ENCODE measurements at places on chromosomes 6 and 20.
A peak's percentile ranks its signal among the peaks of the same experiment; 100 is the strongest.

GRCh38 chr6:41683523-41684310 is 45.4 kb downstream of the MDFI start:
- peak; percentile 50 for DNase-seq

- DNase-seq = no peak
These were observed 8.8 kb upstream of the MYT1 start for GRCh38 chr20:64155258-64156135.

- DNase-seq = no peak
These were observed 26.9 kb downstream of the TFAP2B start for GRCh38 chr6:50845499-50846143.

- no peak for DNase-seq
These were observed 43.5 kb upstream of the TIAM2 start for GRCh38 chr6:154951345-154952200.

- DNase-seq = no peak
These were observed 43.8 kb downstream of the POPDC3 start for GRCh38 chr6:105135907-105136430.

DNA sequence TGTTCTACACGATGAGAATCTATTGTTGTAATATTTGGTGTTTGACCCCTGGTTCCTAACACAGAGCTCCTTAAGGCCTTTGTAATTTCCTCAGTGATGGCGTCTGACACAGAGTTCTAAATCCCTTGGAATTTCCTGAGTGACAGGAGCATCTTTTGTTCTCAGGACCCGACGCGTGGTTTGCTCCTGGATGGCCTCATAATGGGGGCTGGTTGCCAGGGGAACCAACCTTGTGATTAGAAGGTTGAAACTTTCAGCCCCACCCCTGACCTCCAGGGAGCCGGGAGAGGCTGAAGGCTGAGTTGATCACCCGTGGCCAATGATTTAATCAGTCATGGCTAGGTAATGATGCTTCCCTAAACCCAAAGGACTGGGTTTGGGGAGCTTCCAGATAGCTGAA is 20.5 kb upstream of the ZNF133 start:
- no peak for DNase-seq

DNA sequence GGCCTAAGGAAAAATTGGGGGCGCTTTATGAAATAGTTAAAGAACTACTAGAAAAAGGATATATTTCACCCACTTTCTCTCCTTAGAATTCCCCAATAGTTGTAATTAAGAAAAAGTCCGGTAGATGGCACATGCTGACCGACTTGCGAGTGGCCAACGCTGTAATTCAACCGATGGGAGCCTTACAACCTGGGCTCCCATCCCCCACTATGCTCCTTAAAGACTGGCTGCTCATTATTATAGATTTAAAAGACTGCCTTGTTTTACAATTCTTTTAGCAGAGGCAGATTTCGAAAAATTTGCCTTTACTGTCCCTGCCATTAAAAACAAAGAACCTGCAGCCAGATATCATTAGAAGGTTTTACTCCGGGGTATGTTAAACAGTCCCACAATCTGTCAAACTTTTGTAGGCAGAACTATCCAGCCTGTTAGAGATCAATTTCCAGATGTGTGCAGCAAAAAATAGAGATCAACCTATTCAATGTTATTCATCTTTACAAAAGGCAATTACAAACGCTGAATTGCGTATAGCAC is 58.5 kb upstream of the PRSS16 start:
- DNase-seq = no peak

DNA sequence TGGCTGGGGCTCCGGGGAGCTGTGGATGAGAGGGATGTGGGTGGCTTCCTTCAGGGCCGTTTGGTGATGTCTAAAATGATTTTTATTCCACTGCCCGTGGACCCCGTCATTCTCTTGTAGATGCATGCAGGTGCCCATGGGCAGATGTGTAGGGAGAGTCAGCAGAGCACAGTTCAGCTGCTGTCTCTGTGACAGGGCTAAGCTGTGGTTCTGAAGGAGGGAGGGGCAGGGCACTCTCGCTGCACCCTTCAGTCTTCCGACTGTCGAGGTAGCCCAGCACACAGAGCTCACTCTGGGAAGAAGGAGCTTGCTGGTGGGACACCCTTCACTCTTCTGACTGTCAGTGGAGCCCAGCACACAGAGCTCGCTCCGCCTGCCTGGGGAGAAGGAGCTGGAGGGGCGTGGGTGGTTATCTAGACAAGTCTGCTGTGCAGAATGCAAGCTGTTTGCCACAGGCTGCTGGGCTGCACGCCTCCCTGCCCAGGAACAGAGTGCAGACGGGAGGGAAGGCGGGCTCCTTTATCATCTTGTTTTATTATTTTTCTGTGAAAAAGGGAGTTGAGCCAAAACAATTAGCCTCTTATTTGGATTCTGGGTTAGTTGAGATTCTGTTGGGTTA is 28.4 kb upstream of the ADRM1 start:
- DNase-seq = no peak

GRCh38 chr20:4573564-4574355 is 147.9 kb upstream of the PRND start:
- DNase-seq = no peak

DNA sequence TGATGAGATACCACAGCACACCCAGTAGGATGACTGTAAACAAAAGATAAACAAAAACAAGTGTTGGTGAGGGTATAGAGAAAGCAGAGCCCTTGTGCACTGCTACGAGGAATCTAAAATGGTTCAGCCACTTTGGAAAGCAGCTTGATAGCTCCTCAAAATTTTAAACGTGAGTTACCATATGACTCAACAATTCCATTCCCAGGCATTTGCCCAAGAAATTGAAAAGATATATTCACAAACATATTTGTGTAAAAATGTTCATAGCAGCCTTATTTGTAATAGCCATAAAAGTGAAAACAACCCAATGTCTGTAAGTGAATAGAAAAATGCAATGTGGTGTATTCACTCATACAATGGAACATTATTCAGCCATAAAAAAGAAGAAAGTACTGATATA is 141.0 kb upstream of the BTBD3 start:
- DNase-seq = no peak

GRCh38 chr6:168773788-168774187 is 332.8 kb downstream of the SMOC2 start:
- no peak for DNase-seq

GRCh38 chr6:107819964-107820337 is 4.2 kb downstream of the SCML4 start:
- DNase-seq = no peak

DNA sequence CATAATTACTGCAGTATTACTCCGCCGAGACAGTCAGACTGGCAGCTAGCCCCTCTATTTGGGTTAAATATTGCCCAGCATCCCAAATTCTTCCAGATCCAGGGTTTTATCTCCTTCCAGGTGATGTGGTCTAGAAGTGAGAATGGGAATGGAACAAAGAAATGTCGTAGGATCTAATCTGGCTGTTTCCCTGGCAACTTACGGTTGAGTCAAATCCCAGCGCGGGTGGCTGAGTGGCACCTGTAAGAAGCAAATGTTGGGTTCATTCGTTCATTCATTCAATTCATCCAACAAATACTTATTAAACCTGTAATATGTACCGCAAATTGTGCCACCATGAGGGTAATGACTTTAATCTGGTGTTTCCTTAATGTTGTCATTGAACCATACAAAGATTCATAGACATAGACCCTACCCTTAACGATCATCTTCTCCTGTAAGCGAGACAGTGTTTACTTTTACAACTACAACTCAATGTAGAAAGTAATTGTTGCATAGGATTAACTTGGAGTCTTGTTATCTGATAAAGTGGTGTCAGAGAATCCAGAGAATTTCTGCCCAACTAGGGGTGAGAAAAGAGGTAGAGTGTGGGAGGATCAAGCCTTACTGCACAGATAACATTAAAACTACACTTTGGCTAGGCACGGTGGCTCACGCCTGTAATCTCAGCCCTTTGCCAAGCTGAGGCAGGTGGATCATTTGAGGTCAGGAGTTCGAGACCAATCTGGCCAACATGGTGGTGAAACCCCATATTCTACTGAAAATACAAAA is 91.3 kb upstream of the ADGRF1 start:
- DNase-seq = no peak

GRCh38 chr6:79246891-79247290 is 12.4 kb upstream of the HMGN3 start:
- no peak for DNase-seq

DNA sequence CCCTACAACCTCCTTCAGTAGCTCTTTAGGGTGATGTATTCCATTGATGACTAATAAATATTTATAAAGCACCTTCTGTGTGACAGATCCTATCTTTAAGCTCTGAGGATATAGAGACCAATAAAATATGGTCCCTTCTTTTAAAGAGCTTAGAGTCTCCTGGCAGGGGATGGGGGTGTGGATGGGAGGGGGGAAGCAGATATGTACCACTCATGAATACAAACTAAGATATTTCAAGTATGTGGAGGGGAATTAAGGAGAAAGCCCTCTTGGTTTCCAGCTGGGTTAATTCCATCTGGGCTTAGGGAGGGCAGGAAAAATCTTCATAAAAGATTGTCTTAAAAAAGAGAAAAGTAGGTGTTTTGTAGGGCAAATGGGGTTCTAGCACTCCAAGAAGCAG is 21.6 kb upstream of the FBXO9 start:
- no peak for DNase-seq

GRCh38 chr6:13001927-13002326 is 285.4 kb downstream of the PHACTR1 start:
- DNase-seq = no peak

DNA sequence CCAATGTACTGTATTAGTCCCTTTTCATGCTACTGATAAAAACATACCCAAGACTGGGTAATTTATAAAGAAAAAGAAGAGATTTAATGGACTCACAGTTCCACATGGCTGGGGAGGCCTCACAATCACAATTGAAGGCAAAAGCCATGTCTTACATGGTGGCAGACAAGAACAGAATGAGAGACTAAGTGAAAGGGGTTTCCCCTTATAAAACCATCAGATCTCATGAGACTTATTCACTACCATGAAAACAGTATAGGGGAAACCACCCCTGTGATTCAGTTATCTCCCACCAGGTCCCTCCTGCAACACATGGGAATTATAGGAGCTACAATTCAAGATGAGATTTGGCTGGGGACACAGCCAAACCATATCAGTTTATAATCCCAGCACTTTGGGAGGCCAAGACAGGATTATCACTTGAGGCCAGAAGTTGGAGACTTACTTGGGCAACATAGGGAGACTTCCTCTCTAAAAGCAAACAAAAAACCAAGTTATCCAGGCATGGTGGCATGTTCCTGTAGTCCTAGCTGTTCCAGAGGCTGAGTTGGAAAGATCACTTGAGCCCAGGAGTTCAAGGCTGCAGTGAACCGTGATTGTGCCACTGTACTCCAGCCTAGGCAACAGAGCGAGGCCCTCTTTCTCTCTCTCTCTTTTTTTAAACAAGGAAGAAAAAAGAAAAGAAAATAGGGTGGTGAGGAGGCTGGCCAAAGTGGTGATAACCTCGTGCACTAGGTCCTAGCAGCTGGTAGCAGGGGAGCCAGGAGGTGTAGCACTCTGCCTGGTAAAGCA is 22.9 kb upstream of the DDR1 start:
- no peak for DNase-seq

DNA sequence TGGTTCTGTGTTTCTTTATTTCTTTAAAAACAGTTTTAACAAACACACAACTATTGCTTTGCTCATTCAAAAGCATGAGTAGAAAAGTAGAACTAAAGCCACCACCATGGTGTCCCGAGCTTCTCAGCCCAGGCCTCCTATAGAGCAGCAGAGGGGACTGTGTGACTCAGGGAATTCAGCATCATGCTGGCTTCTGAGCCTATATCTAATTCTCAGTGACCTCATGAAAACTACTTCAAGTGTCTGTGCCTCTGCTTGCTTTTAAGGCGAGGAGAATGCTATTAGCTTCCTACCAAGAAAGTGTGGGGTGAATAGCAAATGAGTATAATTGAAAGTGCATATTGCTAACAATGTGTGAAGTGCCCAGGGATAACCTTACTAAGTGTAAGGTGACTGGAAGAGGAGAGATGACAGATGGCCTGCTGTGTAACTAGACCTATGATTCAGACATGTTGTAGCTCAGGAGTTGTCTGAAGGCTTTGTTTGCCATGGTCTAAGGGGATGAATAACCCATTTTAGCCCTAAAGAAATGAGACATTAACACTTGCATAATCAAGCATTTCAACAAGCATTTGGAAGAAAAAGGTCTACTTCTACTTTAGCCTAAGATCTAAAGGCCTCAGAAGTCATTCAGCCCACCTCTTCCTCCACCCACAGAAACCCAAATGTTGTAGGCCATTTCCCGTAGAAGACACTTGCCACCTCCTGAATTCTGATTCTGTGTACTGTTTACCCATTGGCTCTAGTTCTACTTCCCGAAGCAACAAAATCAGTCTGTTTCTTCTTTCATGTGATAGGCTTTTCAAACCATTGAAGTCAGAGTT is 121.5 kb upstream of the ARG1 start:
- DNase-seq = no peak

DNA sequence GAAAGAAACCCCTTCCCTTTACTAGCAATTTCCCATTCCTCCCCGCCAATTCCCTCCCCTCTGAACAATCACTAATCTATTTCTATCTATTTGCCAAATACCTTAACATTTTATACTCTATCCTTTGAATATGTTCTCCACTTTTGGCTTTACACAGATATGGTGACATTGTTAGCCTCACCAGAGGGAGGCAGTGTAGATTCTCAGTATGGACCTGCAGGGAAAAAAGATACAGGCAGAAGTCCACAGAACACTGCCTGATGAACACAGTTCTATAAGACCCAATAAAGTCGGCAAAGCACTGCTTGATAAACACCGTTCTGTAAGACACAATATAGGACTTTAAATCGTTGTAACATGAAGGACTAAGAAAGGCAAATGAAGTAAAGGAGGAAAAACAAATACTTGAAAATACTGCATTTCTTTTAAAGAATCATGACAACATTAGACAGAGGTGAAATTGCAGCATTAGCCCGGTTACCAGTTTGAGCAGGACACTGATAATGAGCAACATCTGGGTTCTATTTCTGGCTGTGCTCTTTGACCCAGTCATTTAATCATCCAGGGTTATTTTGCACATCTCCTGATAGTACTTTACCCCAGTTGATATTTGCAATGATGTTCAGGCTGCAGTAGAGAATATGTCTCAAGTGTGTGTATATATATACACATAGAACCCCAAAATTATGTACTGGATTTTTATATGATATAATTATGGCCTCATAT is 296.8 kb downstream of the UTRN start:
- DNase-seq = no peak

DNA sequence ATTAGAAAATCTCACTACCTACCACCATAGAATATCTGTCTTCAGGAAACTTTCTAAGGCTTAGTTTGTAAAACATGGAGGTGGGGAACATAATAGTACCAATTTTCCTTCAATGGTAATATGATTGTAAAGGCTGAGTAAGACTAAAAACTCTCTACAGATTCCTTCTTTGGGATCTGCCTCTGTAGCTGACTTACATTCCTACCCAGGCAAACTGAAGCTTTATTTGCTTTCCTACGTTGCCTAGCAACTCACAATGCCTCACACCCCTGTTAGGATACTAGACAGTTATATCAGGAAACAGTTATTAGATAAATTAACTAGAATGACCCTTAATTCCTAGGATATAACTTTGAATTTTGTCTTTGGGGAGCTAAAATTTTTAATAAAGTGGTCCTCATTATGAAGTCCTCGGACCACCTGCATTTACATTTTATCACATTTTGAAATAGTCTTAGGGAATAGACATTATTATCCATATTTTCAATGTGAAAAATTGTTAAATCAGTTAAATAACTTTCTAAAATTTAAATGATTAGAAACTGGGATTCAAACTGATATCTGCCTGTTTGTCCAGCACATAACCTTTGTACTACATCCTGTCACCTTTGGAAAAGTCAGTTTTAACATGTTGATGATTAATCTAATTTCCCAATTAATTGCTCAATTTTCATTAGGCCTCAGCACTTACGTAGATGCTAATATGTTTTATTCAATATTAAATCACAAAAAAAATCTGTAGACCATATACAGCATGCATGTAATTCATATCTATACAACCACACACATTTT is 591.4 kb downstream of the RNF144B start:
- no peak for DNase-seq
